ENCODE measurements at places on chromosomes 6 and 20. TPM values are rescaled to one million over a fixed set of nuclear protein-coding genes. Genes with fewer than 3 reads are reported as not detected.
A peak's percentile ranks its signal among the peaks of the same experiment; 100 is the strongest.

- H3K4me3 ChIP-seq = no peak overlapping the region
- no peaks in the 10 kb centered on the region for H3K36me3 ChIP-seq
- DNase-seq = no peak
- H3K27me3 ChIP-seq = no peaks in the 10 kb centered on the region
Observed at GRCh38 chr6:8829796-8830195, 394.5 kb upstream of the SLC35B3 start.

CLVS2 gene
- total RNA-seq = 48.1 TPM

DNA sequence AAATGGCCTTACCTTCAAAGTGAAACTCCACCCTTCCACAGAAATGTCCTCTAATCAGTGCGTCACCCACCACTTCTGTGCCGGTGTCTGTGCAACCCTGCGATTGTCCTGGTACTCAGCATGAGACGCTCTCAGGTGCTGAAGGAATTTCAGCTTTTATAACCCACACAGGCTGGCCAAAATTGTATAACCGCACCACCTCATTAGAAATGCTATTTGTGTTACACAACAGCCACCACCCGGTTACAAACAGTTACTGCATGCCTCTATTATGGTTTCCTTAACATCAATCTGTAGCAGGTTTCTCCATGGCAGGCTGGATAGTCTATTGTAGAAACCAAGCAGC lies 51.5 kb downstream of the SLC23A2 start:
- H3K27me3 ChIP-seq = no peaks in the 10 kb centered on the region
- no peak overlapping the region for H3K4me3 ChIP-seq
- no peaks in the 10 kb centered on the region for H3K4me1 ChIP-seq
- H3K27ac ChIP-seq = no peak overlapping the region
- peak; percentile 56 for DNase-seq

- DNase-seq = no peak
- H3K4me1 ChIP-seq = no peaks in the 10 kb centered on the region
- H3K36me3 ChIP-seq = no peaks in the 10 kb centered on the region
- no peaks in the 10 kb centered on the region for H3K27me3 ChIP-seq
Observed at GRCh38 chr20:14882157-14882556, 544.7 kb upstream of the FLRT3 start.

- H3K27ac ChIP-seq = no peak overlapping the region
- no peak for DNase-seq
- no peaks in the 10 kb centered on the region for H3K27me3 ChIP-seq
- no peak overlapping the region for H3K4me3 ChIP-seq
- H3K36me3 ChIP-seq = no peaks in the 10 kb centered on the region
Observed at GRCh38 chr6:11433860-11434259, 103.7 kb upstream of the TMEM170B start.

DNA sequence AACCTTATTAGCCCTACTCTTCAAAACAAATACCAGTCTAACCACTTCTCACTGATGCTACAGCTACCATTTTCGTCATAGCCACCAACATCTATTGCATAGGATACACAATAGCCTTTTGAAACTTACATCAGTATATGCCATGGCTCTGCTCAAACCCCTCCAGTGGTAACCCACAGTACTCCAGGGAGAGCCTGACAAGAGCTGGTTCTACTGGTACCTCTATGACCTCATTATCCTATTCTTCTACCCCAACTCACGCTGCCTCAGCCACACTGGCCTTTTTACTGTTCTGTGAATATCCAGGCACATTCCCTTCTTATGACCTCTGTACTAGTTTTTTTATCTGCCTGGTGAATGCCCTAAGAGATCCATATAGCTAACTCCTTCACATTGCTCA lies 157.6 kb downstream of the ARHGAP18 start:
- no peaks in the 10 kb centered on the region for H3K27me3 ChIP-seq
- no peak overlapping the region for H3K27ac ChIP-seq
- H3K36me3 ChIP-seq = no peaks in the 10 kb centered on the region
- no peak for DNase-seq
- no peak overlapping the region for H3K4me3 ChIP-seq

PDYN gene
- total RNA-seq = 0.65 TPM

DNA sequence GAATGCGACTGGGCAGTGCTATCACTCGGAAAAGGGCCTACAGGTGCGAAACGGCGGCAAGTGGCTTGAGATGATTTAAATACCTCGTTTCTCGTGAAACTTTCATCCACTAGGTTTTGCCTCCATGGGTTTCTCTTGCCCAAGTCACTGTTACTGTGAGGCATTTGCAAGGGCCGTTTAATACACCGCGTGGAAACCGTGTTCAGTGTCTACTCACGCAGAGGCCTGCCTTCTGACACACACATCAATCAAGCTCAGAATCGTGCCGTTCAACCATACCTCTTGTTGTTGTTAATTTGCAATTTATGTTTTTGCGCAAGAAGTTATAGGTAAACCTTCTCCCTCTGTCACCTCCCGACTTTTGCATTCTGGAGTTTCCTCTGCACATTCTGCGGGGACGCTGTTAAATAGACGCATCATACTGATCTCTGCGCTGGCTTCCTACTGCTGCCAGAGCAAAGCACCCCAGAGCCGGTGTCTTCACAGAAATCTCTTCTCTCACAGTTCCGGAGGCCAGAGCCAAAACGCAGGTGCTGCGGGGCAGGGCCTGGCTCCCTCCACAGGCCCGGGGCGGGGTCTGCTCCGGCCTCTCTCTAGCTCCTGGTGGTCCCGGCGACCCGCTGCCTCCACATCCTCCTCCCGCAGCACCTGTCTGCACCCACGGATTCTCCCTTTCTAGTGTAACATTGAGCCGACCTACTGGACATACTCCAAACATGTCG lies 251.4 kb downstream of the SMOC2 start:
- DNase-seq = no peak
- H3K27ac ChIP-seq = no peak overlapping the region
- peaks cover 8% of the 10 kb centered on the region for H3K4me1 ChIP-seq
- no peak overlapping the region for H3K4me3 ChIP-seq
- H3K27me3 ChIP-seq = no peaks in the 10 kb centered on the region

DNA sequence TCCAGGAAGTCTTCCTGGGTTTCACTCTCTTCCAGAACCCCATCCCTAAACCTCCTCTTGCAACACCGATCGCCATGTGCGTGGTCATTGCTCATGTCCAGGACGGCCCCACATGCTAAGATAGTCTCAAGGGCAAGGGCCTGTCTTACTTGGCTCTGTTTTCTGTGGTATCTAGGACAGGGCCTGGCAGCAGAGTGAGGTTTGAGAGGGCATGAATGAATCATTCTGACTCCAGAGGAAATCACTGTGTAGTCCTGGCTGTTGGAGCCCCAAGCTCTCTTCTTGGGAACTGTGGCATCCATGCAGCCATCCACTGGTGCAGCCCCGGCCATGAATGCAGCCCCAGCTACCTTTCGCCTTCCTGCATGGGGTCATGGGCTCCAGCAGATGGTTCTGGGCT lies 12.4 kb downstream of the SIRPA start:
- no peak overlapping the region for H3K4me3 ChIP-seq
- no peak overlapping the region for H3K27ac ChIP-seq
- no peaks in the 10 kb centered on the region for H3K4me1 ChIP-seq
- H3K36me3 ChIP-seq = no peaks in the 10 kb centered on the region
- DNase-seq = no peak
- H3K27me3 ChIP-seq = no peaks in the 10 kb centered on the region

- H3K27me3 ChIP-seq = no peaks in the 10 kb centered on the region
- no peaks in the 10 kb centered on the region for H3K4me1 ChIP-seq
- no peak overlapping the region for H3K4me3 ChIP-seq
- DNase-seq = no peak
- no peaks in the 10 kb centered on the region for H3K36me3 ChIP-seq
Observed at GRCh38 chr6:108581237-108581931, 20.7 kb downstream of the FOXO3 start.

PPP1R14C gene
- not detected for total RNA-seq
